ENCODE measurements at places on chromosomes 11 and 22.

DNA sequence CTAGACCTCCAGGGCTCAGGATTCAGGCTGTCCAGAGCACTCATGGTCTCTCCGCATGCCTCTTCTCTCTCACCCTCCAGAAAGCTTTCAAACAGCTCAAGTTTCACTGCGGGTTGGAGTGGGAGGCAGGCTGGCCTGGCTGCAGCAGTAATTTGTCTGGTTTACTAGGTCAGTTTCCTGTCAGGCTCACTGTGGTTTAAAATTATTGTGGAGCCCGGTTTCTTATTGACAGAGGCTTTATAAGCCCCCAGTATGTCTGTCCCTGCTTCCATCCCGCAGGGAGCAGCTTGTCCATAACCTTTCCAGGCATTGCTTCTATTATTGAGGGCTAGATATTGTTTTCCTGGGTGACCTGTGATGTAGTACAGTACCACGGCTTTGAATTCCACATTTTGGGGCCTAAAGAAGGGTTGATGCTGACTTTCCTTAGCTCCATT lies 235.3 kb upstream of the SORL1-AS1 start:
- no peak for DNase-seq

- DNase-seq = no peak
These were observed 2.1 kb downstream of the HBD start for GRCh38 chr11:5232176-5232575.

DNA sequence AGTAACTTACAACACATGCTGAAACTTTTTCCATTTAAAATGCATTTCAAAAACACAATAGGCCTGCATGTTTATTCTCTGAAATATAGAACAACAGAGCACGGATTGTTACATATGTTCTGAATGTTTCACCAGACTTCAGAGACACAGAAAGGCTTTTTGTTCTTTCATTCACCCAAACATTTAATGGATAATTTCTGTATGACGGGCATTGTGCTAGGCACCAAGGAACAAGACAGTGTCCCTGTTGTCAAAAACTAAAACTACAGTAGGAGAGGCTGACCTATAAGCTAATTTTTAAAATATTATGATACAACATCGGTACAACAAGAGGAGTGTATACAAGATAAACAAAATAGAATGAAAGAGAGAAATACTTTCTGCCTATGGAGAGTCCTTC lies 81.9 kb upstream of the TEAD1 start:
- no peak for DNase-seq

- no peak for DNase-seq
These were observed at the start of gene IL18BP for GRCh38 chr11:71998649-71999310. TSS of gene IL18BP (plus strand) at chr11:71998909. CDS start at chr11:71999985, 1,076 bp downstream.

DNA sequence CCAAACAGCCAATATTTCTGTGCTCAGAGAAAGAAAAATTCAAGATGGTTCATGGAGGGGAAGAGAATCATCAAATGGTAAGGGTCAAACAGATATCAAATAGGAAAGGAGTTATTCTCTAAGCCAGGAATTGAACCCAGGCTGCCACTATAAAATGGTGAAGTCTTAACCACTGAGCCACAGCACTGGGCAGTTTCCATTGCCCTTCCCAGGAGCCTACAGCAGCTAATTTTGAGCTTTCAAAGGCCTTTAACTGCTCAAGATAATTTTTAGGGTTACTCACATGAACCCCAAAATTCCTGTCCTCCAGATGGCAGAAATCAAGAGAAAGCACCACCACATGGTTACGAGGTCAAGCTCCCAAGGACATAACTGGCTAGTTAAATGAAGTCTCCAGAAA lies 176.2 kb downstream of the KIF18A start:
- no peak for DNase-seq

- no peak for DNase-seq
These were observed 5.0 kb downstream of the NAGA start for GRCh38 chr22:42065438-42066125.

DNA sequence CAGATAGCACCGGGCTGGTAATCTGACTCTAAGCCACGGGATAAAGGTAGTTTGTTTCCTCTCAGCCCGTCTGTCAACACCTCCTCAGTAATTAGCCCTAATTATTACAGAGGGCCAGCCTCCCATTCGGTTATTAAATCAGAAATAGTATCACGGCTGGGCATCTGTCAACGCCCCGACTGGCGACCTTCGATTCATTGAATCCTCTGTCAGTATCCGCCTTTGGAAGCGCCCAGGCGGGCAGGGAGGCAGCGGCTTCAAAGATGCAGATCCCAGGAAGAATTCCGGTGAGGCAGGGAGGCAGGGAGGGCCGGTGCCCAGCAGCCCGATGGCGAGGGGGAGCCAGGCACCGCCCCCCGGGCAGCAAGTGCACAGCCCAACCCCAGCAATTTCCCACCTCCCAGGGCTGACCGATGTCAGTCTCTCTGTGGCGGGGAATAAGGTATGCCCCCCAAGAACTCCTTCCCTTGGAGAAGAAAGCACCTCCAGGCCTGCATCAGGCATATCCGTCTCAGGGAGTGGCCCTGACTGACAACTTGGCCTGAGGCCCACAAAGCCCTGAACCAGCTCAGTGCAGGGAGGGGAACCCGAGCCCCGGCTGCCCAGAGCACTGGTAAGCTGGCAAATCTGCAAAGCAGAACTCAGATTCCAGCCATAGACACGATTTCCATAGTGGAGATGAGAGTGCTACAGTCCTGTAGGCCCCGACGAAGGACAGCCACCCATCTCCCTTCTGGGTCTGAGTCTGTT lies 11.4 kb downstream of the GNB1L start:
- DNase-seq = no peak

- no peak for DNase-seq
These were observed 64.4 kb upstream of the HORMAD2 start for GRCh38 chr22:30015846-30016245.

DNA sequence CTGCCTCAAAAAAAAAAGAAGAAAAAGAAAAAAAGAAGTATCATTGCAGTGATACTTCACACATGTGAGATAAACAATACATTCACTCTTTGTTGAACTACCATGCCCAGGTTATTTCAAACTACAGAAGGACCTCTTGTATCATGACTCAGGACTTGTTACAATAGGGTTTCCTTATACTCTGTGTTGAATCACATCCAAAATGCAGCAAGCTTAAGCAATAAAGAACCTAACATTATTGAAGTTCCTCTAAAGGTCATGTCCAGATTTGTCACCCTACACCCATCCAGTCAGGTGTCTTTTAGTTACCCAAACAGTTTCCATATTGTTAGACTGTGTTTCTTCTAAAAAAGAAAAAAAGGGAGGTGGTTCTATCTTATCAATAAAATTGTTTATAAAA lies 26.9 kb upstream of the ALKBH3 start:
- DNase-seq = no peak

GRCh38 chr11:69909561-69910518 lies 90.6 kb upstream of the FGF3 start:
- no peak for DNase-seq

GRCh38 chr22:27127911-27128310 lies 470.5 kb downstream of the MIAT start:
- DNase-seq = no peak

DNA sequence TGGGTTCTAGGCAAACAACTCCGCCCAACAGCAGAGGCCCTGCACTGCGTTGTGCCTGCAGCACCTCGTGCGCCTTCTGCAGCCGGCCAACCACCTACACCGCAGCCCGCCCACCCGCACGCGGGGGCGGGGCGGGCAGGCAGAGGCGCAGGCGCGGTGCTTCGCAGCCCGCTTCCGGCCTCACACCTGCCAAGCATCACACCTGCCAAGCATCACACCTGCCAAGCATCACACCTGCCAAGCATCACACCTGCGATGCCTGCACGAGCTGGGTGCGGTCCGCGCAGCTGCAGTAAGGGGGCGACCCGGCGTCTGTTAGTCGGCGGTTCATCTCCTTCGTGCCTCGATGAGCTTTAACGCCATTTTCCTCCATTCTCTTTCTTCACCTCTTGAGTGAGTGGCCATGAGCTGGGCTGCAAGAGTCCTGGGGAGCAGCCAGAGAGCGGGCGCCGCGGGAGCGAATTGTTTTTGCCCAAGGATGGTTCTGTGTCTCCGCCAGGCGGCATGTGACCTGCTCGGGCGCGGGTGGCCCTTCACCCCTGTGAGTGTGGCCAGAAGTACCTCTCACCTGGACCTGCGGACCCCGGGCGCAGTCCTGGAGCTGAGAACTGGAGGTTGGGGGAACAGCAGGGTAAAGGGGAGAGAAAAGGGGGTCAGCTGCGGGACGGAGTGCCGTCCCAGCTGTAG lies at the start of gene LDHAL6A:
Gene LDHAL6A, plus strand, starts transcription at position 171 of the 687 bp plus-strand sequence. CDS start 825 bp downstream, outside the sequence.
- DNase-seq = no peak

GRCh38 chr11:94302776-94303175 lies 1.6 kb upstream of the IZUMO1R start:
- DNase-seq = no peak

DNA sequence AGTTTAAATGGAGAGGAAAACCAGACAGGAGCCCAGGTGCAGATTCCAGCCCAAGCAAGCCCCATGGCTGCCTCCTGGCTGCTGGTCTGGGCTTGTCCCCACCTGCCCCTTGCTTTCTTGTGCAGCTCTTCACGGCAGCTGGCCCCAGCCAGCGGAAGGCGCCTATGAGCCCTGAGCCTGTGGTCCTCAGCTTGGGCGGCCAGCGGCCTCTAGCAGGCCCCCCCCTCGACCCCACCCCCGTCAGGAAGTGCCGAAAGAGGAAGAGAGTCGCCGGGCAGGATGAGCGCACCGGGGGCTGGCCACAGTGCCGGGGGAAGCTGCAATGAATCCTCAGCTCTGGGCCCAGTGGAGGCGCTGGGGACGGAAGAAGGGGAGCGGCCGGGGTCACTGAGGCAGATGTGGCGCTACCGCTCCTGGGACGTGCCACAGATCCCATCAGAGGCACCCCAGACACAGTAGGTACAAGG lies 2.1 kb upstream of the DGKZ start:
- DNase-seq = no peak

DNA sequence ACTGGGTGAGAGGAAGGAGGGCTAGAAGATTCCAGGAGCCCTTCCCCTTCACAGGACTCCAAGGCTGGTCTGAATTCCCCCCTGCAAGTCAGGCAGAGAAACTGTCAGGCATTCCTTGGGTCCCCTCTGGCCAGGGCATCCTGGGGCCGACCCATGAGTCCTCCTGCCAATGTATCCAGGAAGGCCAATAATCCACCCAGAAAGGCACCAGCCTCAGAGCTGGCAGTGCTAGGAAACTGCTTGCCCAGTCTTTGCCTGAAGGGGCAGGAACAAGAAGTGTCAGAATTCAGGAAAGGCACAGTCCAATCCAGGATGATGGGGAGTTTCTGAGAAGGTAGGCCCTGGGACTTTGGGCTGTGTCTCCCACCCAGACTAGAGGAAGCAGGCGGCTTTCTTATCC lies 41.0 kb downstream of the BUD13 start:
- no peak for DNase-seq

DNA sequence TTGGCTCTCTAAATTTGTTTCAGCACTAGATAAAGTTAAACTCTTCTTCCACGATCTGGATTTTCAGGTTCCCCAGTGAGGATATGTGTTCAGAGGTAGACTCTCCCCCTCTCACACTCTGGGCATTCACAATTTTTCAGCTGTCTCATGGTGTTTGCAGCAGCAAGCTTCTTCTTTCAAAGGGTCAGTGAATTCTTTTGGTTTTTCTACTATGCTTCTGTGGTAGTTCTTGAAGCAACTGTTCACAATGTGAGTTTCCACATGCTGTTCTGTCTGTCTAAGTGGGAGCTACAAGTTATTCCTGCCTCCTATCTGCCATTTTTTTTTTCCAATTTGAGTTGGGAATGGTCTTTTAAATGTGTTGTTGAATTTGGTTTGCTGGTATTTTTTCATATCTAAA lies 25.4 kb downstream of the CNTF start:
- DNase-seq = no peak

DNA sequence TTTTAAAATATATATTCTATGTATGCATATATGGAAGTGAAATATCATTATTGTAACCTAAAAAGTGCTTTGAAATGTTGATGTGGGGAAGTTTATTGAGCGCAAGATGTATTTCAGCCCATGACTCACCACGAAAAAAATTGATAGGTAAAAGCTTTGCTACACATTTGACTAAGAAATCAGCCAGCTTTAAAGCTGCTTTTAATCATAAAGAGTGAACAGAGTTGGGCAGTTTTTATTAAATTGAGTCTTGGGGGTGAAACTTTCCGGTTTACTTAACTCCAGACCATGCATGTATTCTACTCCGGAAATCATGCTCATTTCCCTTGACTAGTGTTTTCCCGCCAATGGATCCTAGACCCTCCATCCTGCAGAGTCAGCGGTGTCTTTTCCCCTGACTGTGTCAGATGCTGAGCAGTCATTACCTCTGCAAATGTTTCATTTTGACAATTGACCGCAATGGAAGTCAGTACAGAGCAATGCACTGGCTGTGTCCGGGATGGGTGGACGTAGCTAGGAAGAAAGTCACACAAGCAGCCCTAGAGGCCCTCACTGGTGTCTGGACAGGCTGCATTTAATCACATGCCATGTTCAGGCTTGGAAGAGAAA lies 47.2 kb upstream of the MPEG1 start:
- no peak for DNase-seq

- no peak for DNase-seq
These were observed 12.0 kb upstream of the MUC6 start for GRCh38 chr11:1048375-1049070.

- no peak for DNase-seq
These were observed 25.6 kb downstream of the MRPL21 start for GRCh38 chr11:68878022-68878421.

- DNase-seq = no peak
These were observed 814.6 kb downstream of the DLG2 start for GRCh38 chr11:84812471-84812969.

- no peak for DNase-seq
These were observed 18.1 kb upstream of the PLET1 start for GRCh38 chr11:112278803-112279202.

DNA sequence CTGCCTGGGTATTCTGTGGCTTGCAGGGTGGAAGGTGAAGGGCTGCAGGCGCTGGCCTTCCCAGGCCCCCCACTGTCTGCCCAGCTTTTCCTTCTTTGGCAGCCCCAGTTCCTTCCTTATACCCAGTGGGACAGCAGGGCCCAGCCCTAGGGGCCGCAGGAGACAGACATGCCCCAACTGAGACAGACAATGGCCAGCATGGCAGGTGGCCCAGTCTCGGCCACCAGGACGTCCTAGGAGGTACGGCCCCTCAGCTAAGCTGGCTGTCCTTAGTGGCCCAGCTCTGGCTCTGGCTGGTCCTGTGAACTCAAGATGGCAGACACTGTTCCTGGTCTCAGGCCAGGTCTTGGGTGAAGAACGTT lies 35.9 kb downstream of the RTN4R start:
- no peak for DNase-seq

- DNase-seq = no peak
These were observed 41.2 kb downstream of the RTL6 start for GRCh38 chr22:44456661-44457412.

- DNase-seq = no peak
These were observed 203.7 kb downstream of the NELL1 start for GRCh38 chr11:20873054-20873453.

GRCh38 chr11:131373095-131373725 lies 2.8 kb downstream of the NTM start:
- DNase-seq = no peak

GRCh38 chr22:32281072-32281471 lies 25.9 kb upstream of the SLC5A4 start:
- no peak for DNase-seq
